MV-4-11 (cell line): ENCODE measurements at places on chromosomes 6 and 20.

DNA sequence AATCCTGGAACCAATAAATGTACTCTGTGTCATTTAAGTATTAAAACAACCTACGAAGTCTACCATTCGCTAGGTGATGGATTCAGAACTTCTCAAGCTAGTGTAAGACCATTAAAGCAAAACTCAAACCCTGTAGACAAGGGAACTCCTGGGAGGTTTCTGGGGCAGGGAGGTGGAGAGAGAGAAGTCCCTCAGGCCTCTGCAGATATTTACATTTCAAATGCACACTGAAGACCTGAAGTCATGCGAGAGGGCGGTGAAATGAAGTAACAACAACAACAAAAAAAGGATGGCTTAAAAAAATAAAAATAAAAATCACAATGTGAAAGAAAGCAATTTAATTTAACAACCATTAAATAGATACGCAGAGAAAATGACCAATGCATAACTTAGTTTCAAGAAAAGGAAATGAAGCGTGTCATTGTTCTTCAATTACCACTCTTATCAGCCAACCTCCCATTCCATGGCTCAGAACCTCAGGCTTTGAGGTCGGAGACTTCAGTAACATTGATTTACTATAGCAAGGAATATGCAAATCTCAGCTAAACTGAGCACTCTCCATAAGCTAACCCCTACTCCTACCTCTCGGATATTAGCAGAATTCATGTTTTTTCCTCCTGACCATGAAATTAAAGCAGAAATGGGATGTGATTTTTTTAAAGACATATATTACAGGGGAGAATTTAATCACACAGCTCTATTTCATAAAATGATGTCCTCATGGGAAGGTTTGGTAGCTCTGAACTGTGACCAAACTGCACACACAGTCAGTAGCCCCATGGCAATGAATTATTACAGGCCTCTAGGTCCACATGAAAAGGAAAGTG, 140.6 kb downstream of the KIF16B start:
- DNase-seq, result no peak

DNA sequence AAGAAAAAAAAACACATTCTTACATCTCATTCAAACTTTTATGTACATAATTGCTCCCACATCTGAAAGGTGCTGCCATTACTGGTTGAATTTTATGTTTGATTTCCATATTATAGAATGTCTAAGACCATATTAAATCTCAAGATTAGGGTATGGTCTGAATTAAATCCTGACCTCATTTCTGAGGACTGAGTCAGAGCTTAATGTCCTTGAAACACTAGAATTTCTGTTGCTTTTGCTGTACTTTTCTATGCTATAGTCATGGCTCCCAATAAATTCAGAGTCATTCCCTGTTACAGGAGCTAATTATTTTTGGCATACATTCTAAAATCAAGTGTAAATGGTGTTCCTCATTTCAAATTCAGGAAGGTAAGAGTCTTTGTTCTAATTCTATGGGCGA, 285.3 kb upstream of the MANEA start:
- DNase-seq, result no peak

DNA sequence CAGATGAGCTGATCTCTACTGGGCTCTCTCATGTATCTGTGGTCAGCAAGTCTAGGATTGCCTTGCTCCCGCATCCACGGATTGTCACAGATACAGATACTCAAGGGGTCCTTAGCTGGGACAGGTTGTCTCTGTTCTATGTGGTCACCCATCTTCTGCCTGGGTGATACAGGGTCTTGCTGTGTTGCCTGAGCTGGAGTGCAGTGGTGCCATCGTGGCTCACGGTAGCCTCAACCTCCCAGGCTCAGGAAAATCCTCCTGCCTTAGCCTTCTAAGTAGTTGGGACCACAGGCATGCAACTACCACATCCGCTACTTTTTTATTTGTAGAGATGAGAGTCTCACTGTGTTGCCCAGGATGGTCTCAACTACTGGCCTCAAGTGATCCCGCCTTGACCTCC, 72.5 kb upstream of the ZNF217 start:
- DNase-seq, result no peak

DNA sequence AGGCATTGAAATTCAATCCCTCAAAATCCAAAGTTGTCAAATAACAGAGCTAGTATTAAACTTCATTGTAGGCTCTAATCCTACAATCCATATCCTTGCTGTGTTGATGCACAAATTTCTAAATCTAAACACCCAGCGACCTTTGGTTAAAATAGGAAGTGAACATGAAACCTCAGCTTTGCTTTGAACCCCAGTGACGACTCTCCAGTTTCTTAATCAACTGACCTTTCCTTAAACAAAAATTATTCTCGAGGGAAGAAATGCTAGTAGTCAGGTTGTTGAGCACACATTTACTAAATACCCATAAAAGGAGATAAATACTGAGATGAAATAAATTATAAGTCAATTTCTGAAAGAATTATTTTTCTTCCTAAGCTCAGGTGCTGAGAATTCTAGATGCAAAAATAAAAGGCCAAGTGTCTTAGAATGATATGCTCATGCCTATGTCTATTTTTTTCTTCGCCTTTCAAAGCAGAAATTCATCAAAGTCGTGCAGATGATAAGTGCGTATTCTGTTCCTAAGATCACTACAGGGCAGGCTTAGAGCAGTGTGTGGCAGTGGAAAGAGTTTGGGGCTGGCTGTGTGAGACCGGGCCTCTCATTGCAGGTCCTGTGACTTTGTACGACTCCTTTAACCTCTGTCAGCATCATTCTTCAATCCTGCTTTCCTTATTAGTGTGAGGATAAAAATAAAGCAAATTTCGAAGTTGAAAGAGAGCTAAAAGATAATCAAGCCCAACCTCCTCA, 208.7 kb downstream of the PRL start:
- peak; percentile 71 for DNase-seq

GRCh38 chr6:43367245-43367984, 2.0 kb downstream of the ZNF318 start:
- DNase-seq, result peak; percentile 73

GRCh38 chr20:23260181-23260840, 90.3 kb upstream of the NXT1 start:
- DNase-seq, result no peak
